ENCODE measurements at places on chromosomes 4 and X.

- no peak for DNase-seq
These were observed 18.2 kb downstream of the BCOR start for GRCh38 chrX:40079572-40079971.

DNA sequence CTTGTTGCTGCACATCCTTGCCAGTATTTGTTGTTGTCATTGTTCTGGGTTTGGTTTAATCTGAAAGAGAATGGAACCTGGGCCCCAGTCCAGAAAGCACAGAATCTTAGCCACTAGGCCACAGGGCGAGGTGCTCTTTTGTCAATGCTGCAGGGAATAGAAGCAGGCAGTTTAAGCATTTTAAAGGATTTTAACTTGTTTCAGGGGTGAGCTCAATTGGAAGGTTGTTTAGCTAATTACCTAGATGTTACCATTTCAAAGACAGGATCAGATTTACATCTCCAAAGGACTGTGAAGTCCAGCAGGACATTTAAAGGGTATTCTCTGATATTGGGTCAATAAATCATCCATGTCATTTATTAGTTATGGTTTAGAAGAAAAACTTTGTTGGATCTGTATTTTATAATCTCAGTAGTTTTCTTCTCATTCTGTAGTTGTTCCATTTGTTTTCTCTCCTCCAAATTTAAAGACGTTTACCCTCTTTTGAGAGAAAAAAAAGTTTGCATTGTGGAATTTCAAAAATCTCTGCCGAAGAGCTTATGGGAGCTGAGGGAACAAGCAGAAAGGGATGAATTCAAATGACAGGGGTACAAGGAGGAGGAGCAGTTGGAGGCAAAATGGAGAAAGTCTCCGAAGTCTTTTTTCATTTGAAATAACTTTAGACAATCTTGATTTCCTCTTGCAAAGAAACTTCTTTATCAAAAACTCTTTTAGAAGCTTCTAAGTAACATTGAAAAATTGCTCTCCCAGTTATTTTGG is 57.5 kb upstream of the FAM47C start:
- DNase-seq = no peak

DNA sequence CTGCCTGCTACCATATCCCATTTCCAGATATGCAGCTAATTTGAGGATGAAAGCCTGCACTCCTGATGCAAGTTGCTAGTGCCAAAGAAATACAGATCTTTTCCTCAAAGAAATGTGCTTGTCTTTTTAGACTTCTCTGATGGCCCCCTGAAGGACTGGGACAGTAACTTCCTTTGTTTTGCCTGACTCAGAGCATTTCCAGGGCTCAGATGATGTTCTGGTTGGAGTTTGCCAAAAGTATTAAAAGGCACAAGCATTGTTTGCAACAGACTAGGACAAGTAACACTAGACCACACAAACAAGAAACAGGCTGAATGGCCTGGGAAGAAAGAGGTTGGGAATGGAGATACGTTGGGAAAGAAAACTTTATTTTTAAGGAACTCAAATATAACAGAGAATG is 175.2 kb downstream of the IL13RA2 start:
- no peak for DNase-seq

DNA sequence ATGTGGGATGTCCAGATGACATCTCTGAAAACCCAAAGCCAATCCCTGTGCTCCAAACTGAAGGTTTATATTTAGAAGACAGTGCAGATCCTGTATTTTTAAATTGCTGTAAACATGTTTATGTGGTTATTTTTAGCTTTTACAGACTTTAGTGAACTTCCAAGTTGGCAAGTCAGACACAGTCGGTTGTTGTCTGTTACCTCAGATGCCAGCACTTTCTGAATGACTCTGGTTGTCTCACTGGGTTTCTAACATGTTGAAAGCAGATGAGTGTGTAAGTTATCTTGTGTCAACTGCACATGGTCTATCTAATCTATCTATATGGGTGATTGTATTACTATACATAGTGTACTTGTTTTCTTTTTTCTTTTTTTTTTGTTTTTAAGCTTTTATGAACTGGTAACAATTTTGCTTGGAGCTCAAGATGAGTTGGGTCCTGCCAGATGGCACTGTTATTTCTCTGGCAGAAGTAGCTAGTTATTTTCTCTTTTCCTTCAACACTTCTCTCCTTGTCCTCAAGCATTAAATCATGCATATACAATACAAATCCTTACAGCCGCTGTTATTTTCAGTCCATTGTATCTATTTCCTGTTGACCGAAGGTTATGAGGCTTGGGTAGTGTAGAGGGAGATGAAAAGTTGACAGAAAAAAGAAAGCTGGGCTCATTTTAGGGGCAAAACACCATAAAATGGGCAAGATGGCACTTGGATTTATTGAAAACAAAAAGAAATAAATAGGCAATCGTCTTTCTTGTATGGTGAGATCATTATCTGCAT is 66.3 kb downstream of the GAB1 start:
- DNase-seq = peak; percentile 28

GRCh38 chrX:53128097-53128749 is 34.3 kb downstream of the KANTR start:
- DNase-seq = no peak

DNA sequence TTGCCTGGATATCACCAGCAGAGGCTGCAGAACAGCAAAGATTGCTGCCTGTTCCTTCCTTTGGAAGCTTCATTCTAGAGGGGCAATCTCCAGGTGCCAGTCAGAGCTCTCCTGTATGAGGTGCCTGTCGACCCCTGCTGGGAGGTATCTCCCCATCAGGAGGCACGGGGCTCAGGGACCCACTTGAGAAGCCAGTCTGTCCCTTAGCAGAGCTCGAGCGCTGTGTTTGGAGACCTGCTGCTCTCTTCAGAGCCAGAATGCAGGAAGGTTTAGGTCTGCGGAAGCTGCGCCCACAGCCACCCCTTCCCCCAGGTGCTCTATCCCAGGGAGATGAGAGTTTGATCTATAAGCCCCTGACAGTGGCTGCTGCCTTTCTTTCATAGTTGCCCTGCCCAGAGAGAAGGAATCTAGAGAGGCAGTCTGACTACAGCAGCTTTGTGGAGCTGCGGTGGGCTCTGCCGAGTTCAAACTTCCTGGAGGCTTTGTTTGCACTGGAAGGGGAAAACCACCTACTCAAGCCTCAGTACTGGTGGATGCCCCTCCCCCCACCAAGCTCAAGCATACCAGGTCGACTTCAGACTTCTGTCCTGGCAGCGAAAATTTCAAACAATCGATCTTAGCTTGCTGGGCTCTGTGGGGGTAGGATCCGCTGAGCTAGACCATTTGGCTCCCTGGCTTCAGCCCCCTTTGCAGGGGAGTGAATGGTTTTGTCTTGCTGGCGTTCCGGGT is 57.9 kb downstream of the DKK2 start:
- DNase-seq = no peak

DNA sequence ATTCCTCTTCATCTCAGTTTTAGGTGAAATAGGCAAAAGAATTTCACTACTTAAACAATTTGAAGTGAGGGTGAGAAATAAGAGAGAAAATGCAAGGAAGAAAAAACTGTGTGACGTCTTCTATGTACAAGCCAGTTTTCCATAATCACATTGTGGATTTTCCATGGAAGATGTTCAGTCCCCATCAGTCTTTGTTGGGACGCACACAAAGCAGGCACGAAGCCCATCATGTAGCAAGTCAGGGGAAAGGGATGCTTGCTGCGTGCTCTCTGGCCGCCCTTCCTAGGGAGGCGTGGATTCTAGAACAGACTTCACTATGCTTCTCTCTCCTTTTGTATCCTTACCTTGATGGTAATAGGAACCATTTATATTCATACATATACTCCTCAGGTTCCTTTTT is 54.7 kb downstream of the RBPJ start:
- no peak for DNase-seq

- DNase-seq = no peak
These were observed 121.9 kb downstream of the CLCN4 start for GRCh38 chrX:10278716-10279115.

GRCh38 chrX:46918434-46918833 is 6.2 kb downstream of the JADE3 start:
- DNase-seq = no peak

DNA sequence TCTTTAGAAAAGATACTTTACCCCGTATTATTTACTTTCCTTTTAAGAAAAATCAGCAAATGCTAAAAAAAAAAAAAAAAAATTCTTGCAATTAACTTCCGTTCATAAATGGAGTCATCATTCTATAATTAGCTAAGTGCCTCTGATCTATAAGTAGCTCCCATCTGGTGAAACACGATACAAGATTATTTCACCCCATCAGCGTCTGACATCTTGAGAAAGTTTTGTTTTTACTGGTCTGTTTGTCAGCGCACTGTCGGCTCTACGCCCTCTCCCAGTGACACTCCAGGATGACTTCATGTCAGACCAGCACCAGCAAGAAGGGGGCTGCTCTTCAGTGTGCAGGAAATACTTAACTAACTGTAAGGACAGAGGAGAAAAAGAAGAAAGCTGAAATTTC is 108.3 kb downstream of the AFAP1 start:
- peak; percentile 78 for DNase-seq

GRCh38 chr4:100588076-100588475 is 70.3 kb upstream of the EMCN start:
- no peak for DNase-seq

DNA sequence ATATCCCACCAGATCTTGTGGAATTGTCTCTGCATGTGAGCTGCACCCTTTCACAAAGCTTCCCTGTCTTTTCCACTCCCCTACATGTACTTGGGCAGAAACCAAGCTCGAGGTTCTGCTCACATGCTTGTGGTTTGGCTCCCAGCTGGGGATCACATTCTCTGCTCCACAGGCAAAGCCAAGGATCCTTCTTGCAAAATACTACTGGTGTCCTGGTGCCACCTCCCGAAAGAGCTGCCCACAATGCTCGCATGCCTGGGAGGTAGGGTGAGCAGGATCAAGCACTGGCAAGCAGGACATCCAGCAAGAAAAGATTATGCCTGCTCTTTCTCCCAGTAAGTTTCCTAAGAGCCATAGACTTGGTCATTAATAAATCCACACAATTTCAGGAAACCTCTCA is 45.1 kb upstream of the PPARGC1A start:
- DNase-seq = no peak

DNA sequence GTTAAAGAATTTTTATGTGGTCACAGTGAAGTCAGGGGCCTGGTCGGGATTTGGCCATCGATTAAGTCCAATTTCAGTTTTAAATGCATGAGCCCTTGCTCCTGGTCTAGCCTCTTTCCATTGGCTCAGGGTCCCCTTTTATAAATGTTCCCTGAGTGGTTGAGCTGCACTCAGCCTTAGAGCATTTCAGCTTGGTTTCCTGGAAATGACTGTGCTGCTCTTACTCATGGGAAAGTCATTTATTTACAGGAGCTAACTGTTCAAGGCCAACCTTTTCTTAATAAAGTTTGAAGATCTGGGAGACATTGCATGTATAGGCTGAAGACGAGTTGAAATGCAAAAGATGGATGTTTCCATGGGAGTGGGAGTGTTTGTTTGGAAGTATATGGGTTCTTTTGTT is 98.8 kb upstream of the CLNK start:
- no peak for DNase-seq

- DNase-seq = no peak
These were observed 75.9 kb downstream of the CLNK start for GRCh38 chr4:10608501-10609219.

- no peak for DNase-seq
These were observed 61.4 kb upstream of the CLDN34 start for GRCh38 chrX:9905721-9906120.

DNA sequence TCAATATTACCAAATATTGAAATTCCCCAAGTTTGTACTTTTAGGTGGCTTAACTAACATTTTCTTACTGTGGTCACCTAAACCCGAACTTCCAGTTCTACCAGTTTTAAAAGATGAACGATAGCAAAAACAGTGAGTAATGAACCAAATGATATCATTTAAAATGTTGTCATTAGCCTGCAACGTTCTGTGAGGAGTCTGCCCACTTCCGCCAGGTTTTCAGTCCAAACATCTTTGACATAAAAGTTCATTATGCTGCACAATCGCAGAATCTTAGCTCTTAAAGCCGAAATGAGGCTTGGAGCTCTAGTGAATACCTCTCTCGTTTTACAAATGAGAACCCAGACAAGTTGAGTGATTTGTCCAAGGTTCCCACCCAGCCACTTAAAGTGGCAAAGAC is 762 bp downstream of the PIGA start:
- DNase-seq = peak; percentile 11

DNA sequence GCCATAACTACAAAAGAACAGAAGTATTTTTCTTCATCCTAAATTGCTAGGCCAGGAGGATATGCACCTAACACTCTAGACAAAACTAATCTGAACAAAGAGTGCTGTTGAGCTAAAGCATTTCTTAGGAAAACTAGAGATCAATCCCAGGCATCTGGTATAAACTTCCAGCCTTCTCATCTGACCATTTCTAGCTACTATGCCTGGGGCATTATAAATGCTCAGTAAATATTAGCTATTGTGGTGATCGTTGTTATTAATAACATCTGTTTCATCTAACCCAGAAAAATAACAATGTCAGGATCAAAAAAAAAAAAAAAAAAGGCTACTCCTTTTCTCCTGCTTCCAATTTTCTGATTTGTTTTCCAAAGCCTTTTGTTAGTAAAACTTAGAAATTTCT is 7.7 kb upstream of the SLC10A6 start:
- DNase-seq = no peak

- no peak for DNase-seq
These were observed 69.4 kb upstream of the KIT start for GRCh38 chr4:54588404-54588803.

DNA sequence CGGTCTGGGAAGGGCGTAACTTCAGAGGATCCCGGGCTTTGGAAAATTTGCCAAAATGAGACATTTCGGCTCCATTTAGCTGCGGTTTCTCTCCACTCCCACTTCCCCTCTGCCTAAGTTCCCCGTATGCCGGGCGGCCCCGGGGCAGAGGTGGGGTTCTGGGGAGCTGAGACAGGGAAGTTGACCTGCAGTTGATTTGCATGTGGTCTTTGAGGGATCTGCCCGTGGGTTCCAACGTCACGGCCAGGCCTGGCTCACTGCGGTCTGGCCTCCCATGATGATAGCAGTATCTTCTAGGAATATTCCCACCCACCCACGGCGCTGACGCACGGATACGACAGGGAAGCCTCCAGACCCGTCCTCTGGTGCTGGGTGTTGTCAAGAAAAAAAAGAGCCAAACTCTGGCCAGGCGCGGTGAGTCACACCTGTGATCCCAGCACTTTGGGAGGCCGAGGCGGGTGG is 27.3 kb upstream of the CRLF2 start:
- DNase-seq = peak; percentile 12

GRCh38 chr4:53511014-53511413 is 80.3 kb downstream of the LNX1 start:
- no peak for DNase-seq

DNA sequence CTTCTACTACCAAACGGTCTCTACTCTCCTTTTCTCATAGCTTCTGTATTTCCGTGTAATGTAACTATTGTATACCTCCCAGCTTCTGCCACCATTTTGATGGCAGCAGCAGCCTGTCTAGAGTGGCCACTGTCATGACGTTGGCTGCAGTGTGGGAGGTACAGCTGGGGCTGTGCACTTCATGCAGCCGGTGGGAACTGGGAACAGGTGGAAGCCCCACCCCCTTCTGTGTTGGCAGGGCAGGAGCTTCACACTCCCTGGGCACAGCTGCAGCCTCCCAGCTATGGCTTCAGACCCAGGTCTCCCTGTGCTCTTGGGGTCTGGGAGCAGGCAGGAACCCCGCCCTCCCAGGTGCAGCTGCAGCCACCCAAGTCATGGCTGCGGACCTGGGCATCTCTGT is 49.8 kb upstream of the SEC24B start:
- DNase-seq = no peak

- DNase-seq = no peak
These were observed 576.8 kb upstream of the SMIM31 start for GRCh38 chr4:164177153-164177552.

- no peak for DNase-seq
These were observed 3.9 kb upstream of the ODAM start for GRCh38 chr4:70191647-70192046.

- no peak for DNase-seq
These were observed 82.2 kb downstream of the SH3KBP1 start for GRCh38 chrX:19805046-19805690.

GRCh38 chr4:41975341-41975740 is 6.2 kb upstream of the DCAF4L1 start:
- DNase-seq = no peak

All from activated CD4-positive, alpha-beta T cell treated with anti-CD3 and anti-CD28 coated beads, Interleukin-2, amount 50 U/mL, for 16 hours (primary cell).